ENCODE measurements at places on chromosomes 3 and 15. TPM values are rescaled to one million over a fixed set of nuclear protein-coding genes. Genes with fewer than 3 reads are reported as not detected.

The PLCH1 gene
- total RNA-seq = 0.32 TPM

The ATP10A gene
- total RNA-seq = 13.1 TPM

The KCNMB2 gene
- 2.1 TPM for total RNA-seq

The TNNC1 gene
- 5.5 TPM for total RNA-seq

The GPR87 gene
- total RNA-seq = 0.16 TPM

The SLC28A1 gene
- not detected for total RNA-seq

The RTP1 gene
- total RNA-seq = not detected

The GDPGP1 gene
- total RNA-seq = 7.5 TPM

The TRMT10C gene
- total RNA-seq = 21.0 TPM

The UBAP1L gene
- total RNA-seq = 2.2 TPM

The SLITRK3 gene
- not detected for total RNA-seq

The GP9 gene
- not detected for total RNA-seq

The CADPS gene
- total RNA-seq = 7.0 TPM

The ZNF619 gene
- 8.9 TPM for total RNA-seq

The IL5RA gene
- not detected for total RNA-seq

The ARPIN gene
- total RNA-seq = 18.0 TPM

The MRPS22 gene
- total RNA-seq = 51.1 TPM

The DUOXA2 gene
- not detected for total RNA-seq

The TSEN2 gene
- 22.4 TPM for total RNA-seq

The GOLGA8R gene
- total RNA-seq = 1.8 TPM

The CHRD gene
- 0.36 TPM for total RNA-seq

The THRB gene
- 46.3 TPM for total RNA-seq

The LMLN gene
- 6.6 TPM for total RNA-seq

The SCAMP5 gene
- 1.5 TPM for total RNA-seq

Measured in hair follicle dermal papilla cell (primary cell).